Stimulated activated CD4-positive, alpha-beta T cell treated with anti-CD3 and anti-CD28 coated beads, Interleukin-4, amount 100 ng/mL, for 24 hours (primary cell): ENCODE measurements at places on chromosomes 7 and 10.

DNA sequence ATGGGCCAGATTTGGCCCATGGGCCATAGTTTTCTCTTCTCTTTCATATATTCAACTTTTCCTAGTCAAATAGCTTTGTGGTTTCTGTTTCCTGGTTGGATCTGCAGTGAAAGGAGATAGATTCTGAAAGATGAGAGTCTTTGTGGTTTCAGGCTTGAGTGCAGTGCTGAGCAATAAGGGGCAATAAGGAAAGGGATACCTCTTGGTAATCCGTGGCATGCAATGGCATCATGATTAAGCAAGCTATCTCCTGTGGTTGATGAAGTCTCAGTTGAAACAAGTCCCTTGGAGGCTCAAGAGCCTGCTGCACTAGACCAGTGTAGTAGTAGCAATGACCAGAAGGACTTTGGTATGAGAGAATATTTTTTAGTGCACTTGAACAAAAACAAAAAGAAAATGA lies 187.7 kb upstream of the CNTNAP2 start:
- no peak for DNase-seq

GRCh38 chr7:17822547-17823173 lies 117.6 kb downstream of the SNX13 start:
- DNase-seq: no peak

DNA sequence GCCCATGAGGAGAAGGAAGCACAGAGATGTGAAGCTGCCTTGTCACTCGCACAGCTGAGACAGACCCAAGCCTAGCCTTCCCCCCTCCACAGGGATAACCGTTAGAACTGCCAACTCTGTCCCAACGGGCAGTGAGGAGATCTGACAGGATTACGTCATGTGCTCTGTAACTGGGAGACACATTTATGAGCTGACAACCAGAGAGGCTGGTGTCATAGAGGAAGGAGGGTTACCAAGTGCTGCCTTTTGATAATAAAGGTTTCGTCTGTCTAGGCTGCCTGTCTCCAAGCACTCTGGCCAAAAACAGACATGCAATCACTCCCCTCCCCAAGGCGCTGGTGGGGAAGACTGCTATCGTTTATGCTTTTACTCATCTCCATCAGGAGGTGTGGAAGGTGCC lies 165.9 kb downstream of the PLXNA4 start:
- DNase-seq: no peak

DNA sequence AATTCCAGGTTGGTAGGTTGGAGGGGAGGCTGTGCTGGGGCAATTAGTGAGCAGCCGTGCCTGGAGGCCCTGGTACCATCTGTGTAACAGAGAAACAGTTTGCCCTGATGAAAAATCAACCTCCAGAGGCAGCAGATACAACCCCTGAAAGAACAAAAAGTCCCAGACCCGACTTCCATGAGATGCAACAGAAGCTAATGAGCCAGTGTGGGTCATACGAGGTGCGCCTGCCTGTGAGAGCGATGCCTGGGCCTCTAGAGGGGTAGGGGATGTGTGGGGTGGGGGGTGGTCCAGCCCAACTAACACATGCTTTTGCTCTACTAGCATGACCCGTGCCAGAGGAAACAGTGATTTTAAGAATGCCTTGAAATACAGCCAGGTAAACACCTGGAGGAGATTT lies 39.3 kb downstream of the CELF2 start:
- no peak for DNase-seq

DNA sequence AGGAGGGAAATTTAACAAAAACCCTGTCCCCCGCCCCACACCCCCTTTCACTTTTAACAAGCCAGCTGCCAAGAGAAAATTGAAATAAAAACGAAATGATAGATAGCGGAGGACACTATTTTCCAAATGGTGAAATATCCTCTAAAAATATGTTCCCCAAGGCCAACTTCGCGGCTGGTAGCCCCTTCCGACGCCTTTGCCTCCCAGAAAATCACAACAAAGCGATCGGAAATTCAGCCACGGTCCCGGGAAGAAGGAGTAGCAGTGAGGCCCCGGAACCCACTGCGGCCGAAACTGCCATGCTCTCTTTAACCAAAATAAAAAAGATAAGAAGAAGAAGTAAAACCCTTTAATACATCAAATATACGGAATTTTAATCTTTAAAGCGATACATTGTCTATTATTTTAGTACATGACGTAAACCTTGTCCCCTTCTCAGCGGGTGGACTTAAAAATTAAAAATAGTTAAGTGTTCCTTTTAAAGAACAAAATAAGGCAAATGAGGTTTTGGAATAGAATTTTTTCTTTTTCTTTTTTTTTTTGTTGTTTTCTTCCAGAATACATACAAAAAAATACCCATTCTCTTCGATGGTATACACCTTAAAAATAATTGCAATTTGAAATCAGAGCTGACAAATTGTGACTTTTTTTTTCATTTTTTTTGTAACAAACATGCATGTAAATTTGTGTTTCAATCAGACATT lies 3.9 kb downstream of the ZNF503 start:
- DNase-seq: no peak

DNA sequence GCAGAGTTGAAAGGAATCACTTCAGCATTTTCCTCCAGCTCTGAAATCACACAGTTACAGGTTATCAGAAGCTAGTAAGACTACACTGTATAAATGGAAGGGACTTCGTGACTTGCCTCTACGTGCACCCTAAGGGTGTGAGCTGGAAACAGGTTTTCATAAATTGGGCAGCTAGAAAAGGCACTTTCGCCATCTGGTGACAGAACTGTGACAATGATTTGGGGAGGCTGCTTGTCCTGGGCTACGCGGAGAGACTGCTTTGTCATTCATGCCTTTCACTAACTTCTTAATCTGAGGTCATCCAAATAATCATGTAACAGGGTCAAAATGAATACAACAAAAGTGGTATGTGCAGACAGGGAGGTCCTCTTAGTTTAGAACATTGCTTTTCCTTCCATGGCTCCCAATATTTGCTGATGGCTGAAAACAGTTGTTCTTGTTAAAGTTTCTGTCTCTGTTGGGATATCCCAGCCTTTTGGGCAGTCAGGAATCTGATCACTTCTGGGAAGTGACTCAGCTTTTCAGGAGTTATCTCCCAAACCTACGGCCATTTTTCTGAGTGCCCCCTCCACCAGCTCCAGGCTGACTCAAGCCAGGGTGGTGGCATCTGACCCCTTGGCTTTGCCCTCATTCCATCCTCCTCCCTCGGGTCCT lies 17.8 kb downstream of the VWC2 start:
- no peak for DNase-seq

DNA sequence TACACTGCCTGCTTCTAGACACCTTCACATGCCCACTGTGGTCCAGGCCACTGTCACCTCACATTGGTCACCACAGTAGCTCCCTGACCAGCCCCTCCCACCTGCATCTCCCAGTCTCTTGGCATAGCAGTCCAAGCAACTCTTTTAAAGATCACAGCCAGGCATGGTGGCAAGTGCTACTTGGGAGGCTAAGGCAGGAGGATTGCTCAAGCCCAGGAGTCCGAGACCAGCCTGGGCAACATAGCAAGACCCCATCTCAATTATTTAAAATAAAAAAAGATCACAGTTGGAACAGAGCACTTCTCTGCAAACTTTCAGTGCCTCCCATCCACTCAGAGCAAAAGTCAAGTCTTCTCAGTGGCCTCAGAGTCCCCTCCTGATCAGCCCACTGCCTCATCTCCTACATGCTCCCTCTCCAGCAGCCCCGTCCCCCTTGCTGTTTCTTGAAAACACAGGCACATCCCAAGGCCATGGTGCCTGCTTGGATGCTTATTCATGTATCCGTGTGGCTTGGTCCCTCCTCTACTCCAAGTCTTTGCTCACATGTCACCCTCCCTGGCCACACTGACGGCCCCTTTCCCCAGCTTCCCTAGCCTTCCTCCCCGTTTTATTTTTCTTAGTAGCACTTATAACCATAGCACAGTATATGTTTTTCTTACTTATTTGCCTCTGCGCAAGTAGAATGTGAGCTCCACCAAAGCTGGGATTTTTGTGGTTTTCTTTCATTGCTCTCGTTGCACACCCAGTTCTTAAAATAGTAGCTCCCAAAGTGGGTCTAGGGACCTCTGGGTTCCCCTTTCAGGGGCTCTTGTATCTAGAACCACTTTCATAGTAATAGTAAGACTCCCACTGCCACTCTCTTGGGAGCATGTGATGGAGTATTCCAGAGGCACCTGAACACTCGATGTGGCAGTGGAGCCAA lies 19.5 kb downstream of the TSPAN15 start:
- no peak for DNase-seq

GRCh38 chr7:19011212-19011611 lies 106.2 kb downstream of the TWIST1 start:
- DNase-seq: no peak

- no peak for DNase-seq
These were observed 29.1 kb downstream of the PDIA4 start for GRCh38 chr7:148999192-148999591.

GRCh38 chr10:119246862-119247549 lies 39.6 kb downstream of the GRK5 start:
- DNase-seq: no peak

DNA sequence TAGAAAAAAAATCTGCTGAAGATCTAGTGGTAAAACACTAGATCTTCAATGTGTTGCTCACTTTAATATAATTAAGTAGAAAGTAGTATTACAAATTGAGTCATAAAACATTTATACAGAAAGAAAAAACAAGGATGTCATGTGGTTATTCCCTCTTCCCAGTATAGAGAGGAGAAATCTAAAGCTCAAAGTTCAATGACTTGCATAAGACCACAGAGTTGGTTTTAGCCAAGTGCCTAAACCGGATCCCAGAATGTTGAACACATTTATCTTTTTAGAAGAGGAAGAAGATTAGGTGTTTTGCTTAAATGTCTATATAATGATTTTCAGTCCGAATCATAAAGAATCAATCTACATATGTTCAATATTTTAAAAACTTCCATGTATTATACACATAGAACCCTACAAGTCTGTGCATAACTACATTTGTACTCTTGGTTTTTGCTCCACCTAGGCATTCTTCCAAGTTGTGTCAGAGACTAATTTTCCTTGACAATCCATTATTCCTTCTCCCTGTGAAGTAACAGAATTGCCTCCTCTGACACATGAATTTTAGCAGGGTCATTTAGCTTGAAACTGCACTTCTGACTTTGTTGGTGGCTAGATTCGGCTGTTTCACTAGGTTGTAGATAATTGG lies 389.2 kb downstream of the MAGI2 start:
- DNase-seq: no peak

DNA sequence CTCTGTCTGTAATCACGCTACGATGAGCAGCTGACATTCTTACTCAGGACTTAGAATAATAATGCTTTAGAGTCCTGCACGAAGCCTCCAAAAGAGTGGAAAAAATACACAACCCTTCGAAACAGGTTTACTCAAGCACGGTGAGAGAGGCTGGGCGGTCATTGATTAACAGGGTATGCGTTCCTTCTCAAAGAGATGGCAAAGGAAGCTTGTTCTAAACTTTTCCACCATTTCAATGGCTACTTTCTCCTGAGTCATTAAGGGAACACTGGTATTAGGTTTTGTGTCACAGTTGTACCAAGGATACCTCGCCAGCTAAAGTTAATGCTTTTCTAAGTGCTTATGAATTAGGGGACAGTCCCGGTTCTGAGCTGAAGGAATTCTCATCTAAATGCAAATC lies 141.9 kb upstream of the RHEB start:
- no peak for DNase-seq

DNA sequence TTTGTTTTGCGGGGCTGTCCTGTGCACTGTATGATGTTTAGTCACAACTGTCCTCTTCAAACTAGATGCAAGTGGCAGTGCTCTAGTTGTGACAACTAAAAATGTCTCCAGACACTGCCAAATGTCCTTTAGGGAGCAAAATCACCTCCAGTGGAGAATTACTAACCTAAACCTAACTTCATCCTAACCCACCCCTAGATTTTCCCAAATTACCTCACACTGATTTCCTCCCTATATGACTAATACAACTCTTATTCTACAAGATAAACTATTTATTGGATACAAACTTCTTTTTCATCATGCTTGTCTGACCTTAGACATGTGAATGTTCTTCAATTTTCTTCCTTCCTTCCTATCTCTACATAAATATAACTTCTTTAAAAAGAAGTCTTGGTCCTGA lies 26.4 kb downstream of the PNPLA8 start:
- no peak for DNase-seq

GRCh38 chr7:30510124-30511075 lies 5.8 kb upstream of the GGCT start:
- peak; percentile 32 for DNase-seq
